Naive thymus-derived CD4-positive, alpha-beta T cell (primary cell): ENCODE measurements at places on chromosomes 7 and 10.

- no peak for DNase-seq
These were observed 150.0 kb upstream of the IGFBP3 start for GRCh38 chr7:46071076-46071475.

DNA sequence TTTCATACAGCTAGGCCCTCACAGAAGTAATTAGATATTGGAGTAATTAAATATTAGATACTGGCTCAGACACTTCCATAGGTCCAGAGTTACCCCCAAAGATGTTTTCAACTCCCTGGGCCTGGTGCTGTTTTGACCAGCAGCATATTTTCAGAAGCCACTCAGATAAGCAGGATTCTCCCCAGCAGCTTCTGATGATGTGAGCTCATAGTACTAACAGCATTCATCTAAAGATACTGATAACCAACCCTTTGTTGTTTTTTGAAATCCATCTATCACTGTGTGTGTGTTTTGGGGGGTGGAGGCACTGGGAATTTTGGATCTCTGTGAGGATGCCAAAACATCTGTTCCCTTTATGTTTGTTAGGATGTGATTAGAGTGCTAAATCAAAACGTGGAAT is 52.7 kb downstream of the VPS50 start:
- DNase-seq = no peak

GRCh38 chr7:144481833-144482232 is 78.3 kb upstream of the NOBOX start:
- DNase-seq = no peak

- DNase-seq = no peak
These were observed 19.4 kb upstream of the ADGRA1 start for GRCh38 chr10:133068111-133069032.

GRCh38 chr10:24278176-24278889 is 69.4 kb downstream of the KIAA1217 start:
- DNase-seq = no peak

DNA sequence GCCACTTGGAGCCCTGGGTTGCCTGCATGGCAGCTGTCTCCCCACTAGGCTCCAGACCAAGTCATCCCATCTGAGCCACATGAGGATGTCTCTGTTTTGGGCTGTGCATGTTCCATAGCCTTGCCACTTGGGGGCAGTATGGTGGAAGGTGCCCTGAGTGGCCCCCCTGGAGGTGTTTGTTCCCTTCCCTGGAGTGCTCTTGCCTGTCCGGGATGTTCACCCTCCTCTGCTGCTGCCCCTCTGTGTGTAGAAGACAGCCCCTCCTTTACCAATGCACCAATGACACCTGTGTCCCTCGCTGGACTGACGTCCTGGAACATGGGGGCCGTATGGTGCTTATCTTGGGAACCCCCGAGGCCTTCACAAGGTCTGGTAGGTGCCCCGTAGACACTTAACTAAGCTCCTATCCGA is 100.2 kb downstream of the ACTR3B start:
- DNase-seq = no peak

GRCh38 chr7:92437956-92438491 is 9.3 kb upstream of the GATAD1 start:
- DNase-seq = no peak

DNA sequence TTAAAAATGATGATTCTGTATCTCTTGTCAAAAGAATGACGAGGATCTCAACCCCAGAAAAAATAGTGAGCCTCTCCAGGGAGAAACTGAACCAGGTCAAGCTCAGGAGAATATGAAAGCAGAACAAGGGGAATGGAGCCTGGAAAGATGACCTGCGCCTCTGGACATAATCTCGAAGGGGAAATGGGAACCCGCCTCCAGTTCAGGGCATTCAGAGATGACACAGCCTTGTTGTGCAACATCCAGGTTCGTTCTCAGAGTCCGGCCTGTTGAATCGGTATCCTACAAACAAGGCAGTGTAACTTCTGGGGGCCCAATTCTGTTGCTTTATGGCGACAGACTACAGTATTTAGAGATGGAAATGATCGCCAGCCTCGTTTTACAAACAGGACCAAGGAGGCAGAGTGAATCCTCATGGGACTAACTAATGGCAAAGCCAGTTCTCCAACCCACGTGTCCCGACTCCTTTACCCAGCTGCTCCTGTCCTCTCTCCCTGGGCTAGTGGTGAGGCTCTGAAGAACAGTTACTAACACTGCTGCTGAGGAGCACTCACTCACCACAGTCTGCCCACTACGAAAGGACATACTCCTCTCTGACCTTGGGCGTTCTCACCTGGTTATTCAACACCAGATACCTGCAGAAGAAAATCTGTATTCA is 67.6 kb downstream of the JAZF1 start:
- no peak for DNase-seq

DNA sequence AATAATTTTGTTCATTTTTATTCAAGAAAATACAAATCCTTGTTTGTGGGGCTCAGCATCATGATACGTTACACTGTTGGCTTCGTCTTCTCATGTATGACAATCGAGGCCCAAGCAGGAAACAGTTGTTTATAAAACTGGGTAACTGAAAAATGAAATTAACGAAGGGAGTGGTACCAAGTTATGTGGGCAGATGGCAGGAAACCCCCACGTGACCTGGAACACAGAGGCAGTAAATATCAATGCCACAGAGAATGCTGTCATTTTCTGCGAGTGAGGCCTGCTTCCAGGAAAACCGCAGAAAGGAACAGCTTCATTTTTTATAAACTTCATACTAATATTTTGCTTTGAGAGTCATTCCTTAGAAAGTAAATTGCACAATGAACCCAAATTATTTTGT is 201.0 kb upstream of the ADARB2 start:
- DNase-seq = peak; percentile 83

- no peak for DNase-seq
These were observed 103.7 kb downstream of the KCNMA1 start for GRCh38 chr10:77533887-77534278.

DNA sequence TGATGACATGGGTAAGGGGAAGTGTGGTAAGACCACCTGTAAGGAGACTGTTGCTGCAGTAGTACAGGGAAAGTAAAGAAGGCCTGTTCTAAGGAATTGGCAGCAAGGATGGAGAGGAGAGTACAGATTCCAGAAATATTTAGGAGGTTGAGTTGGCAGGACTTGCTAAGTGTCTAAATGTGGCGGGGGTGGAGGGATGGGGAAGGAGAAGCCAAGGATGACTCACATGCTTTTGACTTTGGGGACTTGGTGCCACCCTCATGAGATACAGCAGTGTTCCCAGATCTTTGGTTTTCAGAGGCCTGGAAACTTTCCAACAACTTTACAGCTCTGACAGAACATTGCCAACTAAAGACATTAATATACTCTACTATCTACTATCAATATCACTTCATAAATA is 45.4 kb downstream of the CDK6 start:
- DNase-seq = no peak
